ENCODE measurements at places on chromosomes 13 and 19.
A peak's percentile ranks its signal among the peaks of the same experiment; 100 is the strongest.

DNA sequence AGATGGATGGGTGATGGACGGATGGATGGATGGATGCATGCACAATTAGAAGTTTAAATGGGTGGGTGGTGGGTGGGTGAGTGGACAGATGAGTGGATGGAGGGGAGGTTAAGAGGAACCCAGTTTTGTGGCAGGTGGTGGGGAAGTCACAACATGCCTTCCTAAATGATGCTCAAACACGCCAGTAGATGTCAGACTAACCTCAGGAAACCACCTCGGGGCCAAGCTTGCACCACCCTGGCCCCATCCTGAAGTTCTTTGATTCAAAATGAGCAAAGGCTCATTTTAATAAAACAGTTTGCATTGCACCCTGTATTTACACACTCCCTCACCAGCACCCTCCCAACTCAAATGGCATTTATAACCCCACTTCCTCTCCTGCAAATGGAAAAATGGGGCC is 91.4 kb upstream of the CACNA1A start:
- peak; percentile 53 for DNase-seq

- no peak for DNase-seq
These were observed 76.0 kb upstream of the GPR12 start for GRCh38 chr13:26836626-26837025.

DNA sequence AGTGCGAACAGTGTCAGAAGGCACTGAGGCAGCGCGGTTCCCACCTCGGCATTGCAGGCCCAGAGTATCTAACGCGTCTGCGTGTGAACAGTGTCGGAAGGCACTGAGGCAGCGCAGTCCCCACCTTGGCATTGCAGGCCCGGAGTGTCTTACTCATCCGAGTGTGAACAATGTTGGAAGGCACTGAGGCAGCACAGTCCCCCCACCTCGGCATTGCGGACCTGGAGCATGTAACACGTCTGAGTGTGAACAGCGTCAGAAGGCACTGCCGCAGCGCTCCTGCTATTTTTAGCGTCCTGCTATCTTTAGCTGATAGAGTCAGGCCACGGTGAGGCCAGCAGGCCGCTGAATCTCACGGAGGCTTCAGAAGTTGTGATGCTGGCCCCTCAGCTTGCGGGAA is 39.6 kb downstream of the ATP11A start:
- no peak for DNase-seq

DNA sequence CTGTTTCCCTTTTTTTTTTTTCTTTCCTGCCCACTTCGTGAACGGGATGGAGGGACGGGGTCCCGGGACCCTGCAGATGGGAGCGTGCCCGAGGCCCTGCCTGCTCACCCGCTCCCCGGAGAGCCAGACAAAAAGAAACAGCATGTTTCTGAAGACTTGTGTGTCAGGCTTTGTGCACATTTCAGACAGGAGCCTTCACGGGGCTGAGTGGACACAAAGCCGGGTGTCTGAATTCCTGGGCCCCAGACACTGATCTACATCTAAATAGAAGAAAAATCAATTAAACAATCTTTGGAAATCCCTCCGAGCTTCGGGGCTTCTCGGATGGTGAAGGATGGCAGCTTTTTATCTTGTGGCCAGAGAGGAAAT is 4.2 kb downstream of the PGPEP1 start:
- DNase-seq = no peak

DNA sequence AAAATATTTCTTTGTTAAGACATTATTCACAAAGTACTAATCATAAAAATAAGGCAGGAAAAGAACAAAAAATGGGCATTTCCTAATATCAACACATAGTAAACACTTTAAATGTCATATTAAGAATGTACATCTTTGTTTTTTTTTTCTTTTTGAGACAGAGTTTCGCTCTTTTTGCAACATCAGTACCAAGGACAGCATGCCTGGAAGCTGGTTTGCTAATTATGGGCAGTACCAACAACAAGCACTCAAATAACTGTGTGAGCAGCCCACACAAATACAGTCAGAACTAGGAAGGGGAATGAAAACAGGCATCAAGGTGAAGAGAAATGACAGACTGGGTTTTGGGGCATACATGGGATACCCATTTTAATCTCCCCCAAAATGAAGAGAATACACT is 788.0 kb upstream of the SLITRK1 start:
- DNase-seq = no peak

DNA sequence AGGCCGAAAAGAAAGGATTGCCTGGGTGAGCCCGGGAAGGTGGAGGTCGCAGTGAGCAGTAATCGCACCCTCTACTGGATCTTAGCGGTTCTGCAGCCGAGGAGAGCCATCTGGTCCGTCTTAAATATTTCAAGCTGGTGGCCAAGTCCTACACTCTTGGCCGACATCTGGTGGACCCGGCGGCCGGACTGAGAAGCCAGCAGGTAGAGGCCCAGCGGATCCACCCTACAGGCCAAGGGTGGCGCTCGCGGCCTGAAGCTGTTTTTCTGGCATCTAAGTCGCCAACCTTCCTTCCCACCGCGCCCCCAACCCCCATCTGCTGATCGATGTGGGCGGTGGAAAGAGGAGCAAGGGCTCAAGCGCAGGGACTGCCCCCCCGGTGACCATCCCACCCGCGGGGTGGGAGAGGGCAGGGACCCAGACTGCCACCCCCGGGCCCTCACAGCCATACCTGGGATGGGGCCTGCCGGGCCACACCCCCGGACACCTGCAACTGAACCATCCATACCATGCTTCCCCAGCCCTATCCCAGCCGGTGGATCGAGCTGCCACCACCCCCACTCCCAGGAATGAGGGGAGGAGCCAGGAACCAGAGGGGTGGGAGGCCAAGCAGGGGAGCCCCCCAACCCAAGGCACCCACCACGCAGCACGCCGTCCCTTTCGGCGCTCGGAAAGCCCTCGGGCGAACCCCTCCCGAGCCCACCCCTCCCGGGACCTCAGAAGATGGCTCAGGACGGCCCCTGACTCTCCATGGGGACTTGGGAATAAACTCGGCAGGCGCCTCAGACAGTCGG is 46.3 kb upstream of the ZNF730 start:
- peak; percentile 26 for DNase-seq

DNA sequence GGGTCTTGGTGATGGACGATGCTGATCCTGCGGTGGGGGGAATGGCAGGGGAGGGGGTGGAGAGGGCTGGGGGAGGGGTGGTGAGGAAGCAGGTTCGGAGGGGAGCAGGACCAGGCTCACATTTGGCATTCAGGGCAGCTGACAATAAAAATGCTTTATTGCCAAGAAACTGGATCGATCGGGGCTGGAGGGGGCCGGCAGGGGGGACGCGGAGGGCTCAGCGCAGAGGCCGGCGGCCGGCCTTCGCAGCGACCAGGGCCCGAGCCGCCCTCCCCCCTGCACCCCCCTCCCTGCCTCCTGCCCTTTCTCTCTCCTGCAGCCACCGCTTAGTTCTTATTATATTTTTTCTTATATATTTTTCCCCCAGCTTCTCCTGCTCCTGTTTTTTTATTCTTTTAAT is 18.1 kb upstream of the POU2F2 start:
- DNase-seq = no peak

GRCh38 chr19:45954156-45954555 is 19.5 kb downstream of the NOVA2 start:
- no peak for DNase-seq

- DNase-seq = no peak
These were observed 844 bp upstream of the RFX1 start for GRCh38 chr19:14006766-14007562.

GRCh38 chr13:102944821-102945220 is 99.0 kb downstream of the ERCC5 start:
- no peak for DNase-seq

GRCh38 chr13:89239361-89240127 is 1568.4 kb downstream of the SLITRK5 start:
- DNase-seq = no peak

DNA sequence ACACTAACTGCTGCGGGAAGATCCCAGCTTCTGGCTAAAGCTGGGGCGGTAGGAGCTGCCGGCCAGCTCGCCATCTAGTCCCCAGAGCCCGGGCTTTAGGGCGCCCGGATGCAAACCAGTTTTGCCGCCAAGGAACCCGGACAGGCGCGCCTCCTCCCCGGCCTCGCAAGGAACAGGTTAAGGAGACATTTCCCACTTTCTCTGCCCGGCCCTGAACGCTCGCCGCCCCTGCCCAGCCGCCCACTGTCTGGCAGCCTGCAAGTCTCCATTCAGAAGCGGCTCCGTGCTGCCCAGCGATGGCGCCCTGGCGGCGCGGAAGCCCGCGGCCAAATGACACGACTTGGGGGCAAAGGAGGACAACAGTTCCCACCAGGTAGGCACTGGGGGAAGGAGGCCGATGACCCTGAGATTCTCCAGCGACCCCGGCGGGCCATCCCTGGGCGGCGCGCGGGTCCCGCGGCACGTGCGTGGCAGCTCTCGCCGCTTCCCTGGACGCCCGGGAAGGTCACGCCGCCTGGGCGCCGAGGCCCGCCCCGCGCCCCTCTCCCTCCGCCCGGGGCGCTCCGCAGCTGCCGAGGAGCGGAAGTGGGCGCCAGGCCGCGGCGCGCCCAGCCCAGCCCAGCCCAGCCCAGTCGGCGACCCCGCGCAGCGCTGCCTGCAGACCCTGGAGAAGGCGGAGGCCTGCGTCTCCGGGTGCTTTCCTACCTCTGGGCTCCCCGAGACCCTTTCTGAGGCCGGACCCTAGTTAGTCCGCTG is 42.2 kb upstream of the HNRNPA1L2 start:
- DNase-seq = no peak
